Choroid plexus epithelial cell (primary cell): ENCODE measurements at places on chromosomes 7 and 10.

DNA sequence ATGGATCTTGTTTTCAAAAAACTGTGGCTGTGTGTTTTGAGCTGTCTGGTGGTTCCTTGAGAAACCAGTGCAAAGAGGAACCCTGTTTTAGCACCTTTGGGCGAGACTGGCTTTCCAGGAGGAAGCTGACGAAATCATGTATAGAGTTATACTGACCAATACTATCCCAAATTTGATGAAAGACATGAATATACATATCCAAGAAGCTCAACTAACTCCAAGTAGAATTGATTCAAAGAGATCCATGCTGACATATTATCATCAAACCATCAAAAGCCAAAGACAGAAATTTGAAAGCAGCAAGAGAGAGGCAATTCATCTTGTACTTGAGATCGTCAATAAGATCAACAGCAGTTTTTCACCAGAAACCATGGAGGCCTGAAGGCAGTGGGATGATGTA lies 610.7 kb downstream of the DNAJB6 start:
- no peak for DNase-seq

GRCh38 chr10:18610517-18610916 lies 40.9 kb downstream of the NSUN6 start:
- DNase-seq, result peak; percentile 87

GRCh38 chr10:32692174-32692573 lies 246.2 kb downstream of the CCDC7 start:
- peak; percentile 2 for DNase-seq

- DNase-seq, result peak; percentile 17
Observed at GRCh38 chr10:55631071-55631654, 729.9 kb downstream of the ZWINT start.

DNA sequence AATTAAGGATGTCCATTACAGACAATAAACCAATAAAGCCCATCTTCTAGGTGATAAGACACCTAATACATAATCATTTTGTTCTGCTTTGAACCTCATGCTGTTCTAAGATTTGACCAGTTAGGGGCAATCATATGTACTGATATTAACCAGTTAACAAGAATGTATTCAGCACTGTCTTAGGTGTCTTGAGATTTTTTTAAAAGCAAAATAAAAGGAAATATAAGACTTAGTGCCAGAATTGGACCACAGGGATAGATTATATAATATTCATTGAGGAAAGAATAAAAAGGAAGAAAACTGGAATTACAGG lies 32.0 kb downstream of the IMMP2L start:
- no peak for DNase-seq

- no peak for DNase-seq
Observed at GRCh38 chr10:71015674-71016073, 127.3 kb upstream of the PCBD1 start.

DNA sequence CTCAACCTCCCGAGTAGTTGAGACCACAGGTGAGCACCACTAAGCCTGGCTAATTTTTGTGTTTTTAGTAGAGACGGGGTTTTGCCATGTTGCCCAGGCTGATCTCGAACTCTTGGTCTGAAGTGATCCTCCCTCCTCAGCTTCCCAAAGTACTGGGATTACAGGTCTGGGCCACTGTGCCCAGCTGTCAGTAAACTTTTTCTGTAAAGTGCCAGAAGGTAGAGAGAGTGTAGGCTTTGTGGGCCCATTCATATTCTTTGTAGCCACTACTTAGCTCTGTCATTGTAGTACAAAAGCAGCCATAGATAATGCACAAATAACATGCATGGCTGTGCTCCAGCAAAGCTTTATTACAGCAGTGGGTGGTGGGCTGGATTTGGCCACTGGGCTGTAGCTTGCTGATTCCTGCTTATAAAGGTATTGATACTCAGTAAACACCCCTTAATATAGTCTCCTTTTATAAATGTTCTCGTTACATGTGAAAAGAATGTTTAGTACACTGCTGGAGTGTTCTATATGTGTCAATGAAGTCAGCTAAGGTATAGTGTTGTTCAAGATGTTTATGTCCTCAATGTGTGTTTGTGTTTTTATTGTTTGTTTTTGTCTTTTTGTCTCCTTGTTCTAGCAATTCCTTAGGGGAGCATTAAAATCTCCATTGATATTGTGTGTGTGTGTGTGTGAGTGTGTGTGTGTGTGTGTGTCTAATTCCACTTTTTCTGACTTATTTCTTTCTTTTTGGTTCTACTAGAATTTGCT lies 644.7 kb upstream of the DPP6 start:
- no peak for DNase-seq

- peak; percentile 64 for DNase-seq
Observed at GRCh38 chr10:33125522-33126517, 167.8 kb upstream of the ITGB1 start.

DNA sequence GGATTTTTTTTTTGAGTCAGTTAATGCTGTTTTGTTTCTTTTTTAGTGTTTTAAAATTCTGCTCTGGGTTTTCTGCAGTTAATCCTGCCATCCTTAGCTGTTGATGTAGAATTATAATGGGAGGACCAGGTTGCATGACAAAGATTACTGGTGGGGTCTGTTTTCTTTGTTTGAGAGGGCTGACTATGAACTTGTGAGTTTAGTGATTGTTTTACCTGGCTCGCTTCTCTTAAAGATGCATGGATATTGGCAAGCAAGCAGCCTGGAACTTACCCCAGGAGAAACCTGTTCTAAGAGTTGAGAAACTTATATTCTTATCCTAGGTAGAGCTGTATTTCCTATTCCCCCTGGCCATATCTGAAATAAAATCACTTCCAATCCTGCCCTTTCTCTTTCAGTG lies 727.8 kb downstream of the GRM8 start:
- no peak for DNase-seq

DNA sequence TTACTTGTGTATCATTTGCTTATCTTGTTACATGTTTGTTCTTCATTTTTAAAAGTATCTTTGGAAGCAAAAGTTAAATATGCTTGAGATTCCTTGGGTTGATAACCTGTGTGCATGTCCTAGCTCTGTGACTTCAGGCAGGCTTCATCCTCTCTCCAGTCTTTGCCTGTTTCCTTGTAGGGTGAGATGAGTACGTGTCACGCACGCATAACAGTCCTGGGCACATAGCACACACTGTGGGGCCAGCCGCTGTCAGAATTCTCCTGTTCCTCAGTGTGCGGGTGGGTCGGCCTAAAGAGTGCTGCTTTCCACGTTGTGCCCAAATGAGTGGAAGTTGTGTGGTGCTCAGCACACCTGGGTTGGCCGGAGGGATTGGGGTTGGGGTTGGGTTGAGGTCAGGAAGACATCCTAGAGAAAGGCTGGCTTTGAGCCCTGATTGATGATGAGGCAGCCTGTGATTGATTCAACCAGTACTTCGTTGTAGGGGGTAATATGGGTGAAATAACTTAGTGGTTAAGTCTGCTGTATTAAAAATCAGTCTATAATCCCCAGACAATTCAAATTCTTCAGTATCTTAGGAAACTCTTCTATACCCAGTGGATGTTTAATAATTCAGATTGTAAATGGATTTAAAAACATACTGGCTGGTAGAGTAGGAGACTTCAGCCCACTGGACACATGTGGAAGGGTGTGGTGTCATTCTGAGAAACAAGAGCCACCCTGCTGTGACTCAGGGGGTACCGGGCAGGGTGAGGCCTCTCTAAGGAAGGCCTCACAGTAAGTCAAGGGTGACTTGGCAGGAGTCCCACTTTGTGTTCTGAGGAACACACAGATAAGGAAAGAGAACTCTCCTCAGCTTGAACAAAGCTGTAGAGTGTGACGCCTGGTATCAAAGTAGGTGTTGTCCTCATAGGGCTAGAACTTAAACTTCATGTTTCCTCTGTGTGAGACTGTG lies 54.8 kb downstream of the DAGLB start:
- DNase-seq, result peak; percentile 85

GRCh38 chr10:132395704-132396493 lies 1.1 kb upstream of the PWWP2B start:
- peak; percentile 41 for DNase-seq

DNA sequence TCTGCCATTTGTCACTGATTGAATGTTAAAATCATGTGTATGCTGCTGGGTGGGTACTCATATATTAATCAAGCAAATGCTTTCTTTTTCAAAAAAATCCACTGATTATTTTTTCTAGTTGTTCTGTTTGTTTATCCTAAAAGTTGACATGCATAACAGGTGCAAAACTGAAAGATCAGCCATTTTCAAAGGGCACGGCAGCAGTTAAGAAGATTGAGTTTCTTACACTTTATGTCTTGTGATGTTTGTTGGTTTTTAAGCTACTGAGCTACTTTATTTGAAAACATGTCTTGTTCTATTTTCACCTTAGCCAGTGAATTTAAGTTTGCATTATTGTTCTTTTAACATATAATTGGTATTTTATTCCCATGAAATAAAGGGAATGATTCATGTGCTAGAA lies 45.8 kb downstream of the PPP1R3A start:
- DNase-seq, result no peak

GRCh38 chr10:128419466-128420019 lies 293.3 kb upstream of the MKI67 start:
- no peak for DNase-seq

DNA sequence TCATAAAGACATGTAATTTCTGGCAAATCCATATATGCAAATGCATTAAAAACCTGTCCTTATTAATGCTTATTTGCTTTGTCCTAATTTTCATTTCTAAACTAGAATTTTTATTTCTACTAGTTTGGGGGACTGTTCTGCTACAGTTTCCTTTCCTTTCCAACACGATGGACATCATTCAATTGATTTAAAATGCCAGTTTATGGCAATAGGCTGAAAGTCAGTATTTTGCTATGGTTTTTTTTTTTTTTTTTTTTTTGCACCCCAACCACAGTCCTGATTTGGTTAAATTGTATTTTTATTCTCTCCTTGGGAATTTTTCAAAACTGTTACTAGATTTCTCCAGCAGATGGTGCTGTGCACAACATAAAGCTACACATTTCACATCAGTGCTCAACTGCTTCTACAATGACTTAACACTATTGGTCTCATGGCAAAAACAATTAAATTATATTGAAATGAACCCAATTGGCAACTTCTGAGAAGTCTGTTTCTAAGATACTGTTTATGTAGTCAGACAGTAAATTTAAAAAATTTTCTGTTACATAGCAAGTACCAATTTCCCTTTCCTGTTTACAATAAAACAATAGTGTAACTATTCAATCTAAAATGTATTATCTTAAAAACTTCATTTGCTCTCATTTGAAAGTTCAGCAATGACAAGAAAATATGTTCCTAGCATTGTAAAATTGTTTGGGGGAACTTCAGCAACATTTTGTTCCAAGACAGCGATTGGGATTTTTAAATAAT lies 193.8 kb upstream of the CCDC6 start:
- peak; percentile 78 for DNase-seq

DNA sequence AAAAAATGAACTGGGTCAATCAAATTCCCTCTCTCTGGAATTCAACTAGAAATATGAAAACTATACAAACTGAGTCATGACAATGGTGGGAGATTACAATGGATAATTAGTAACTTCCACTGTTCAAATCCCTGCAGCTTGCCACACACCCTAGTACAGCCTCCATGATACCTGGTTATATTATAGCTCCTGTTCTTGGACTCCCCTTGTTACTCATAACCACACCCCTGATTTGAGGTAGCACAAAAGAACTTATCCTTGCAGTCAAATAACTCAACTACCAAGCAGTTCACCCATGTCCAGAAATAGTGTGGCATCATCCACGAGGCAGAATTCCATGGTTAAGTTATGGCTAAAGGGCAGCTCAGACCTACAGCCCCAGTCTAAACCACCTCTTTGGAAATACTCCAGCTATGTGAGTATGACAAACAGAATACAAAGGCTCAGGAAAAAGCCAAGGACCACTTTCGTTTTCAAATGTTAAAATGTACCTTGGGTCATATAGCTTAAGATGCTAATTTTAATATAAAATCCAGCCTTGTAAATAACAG lies 164.7 kb downstream of the CPEB3 start:
- peak; percentile 38 for DNase-seq

DNA sequence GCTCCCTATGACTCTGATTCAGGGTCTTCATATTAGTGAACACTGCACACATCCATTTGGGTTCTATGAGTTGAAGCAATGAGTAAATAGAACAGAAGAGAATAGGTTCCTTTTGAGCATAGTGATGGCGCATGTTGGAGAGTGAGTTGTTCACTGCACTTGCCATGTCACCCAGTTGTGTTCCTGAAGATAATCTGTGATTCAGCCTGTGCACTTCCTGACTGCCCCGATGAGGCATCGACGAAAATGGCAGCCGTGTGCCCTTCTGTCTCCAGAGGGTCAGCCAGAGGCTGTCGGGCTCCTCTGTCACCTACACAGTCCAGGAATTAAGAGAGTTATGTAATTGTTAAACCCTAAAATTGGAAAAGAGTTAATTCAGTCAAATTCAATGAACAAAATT lies 94.7 kb downstream of the GALNT11 start:
- peak; percentile 10 for DNase-seq
